NCI-H526 (cell line): ENCODE measurements at places on chromosomes 1 and 21.
A peak's percentile ranks its signal among the peaks of the same experiment; 100 is the strongest.

- DNase-seq: no peak
These were observed 143.5 kb upstream of the GORAB start for GRCh38 chr1:170388489-170388888.

- DNase-seq: no peak
These were observed 53.1 kb downstream of the S100B start for GRCh38 chr21:46551636-46552241.

- no peak for DNase-seq
These were observed 14.2 kb upstream of the SRSF4 start for GRCh38 chr1:29195881-29196291.

DNA sequence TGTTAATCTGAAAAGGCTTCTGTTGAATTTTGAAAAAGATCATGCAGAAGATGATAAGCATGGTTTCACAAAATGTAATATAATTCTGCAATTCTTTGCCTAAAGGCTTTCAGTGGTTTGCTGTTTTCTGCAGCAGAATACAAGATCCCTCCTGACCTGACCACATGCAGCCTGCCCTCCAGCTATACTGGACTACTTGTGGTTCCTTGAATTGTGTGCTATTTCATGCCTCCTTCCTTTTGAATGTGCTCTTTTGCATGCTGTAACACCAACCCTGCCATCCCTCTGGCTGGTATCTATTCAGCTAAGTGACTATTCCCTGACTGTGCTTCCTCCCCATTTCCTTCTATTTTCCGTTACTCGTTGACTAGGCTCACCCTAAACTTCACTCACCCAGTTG lies 55.5 kb downstream of the CACNA1E start:
- DNase-seq: no peak

DNA sequence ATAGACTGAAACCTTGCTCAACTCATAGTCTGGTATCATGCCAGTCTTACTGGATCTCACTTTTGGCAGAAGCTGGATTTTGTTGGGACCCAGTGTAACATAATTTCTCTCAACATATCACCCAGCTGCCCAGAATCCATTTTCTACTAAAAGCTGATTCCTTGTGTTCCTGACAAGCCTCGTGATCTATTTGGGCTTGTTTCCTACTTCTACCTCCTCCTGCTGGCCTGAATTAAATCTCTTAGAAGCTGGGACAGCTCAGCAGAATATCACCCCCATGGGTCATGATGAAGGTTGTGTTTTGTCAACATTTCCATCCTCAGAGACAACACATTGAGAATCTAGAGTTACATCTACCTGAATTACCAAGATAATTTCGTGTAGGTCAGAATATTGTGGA lies 7.7 kb downstream of the GOLT1A start:
- no peak for DNase-seq

DNA sequence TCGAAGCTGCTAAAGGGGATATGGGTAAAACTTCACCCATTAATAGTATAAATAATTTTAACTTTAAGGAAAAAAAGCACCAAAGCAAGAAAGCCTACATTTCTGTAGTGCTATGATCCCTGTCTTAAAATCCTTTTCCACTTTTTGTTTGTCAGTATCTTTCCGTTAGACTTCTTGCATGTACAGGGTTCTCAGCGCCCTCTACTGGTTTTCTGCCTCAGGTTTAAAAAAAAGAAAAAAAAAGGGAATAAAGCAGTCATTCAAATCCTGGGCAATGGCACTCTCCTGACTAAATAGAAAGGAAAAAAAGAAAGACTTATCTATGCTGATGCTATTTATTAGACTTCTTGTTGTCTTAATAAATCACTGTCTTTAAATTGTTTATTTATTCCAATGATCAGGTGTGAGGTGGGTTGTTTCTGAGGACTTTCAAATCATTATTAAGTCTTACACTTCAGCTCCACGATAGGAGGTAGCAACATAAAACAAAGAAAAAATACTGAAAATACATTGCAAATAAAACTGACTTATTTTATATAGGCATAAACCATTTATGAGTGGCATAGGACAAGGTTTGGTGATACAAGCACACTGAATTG lies 475.4 kb upstream of the NR5A2 start:
- peak; percentile 36 for DNase-seq

GRCh38 chr1:223244366-223245103 lies 101.5 kb upstream of the TLR5 start:
- DNase-seq: no peak

- no peak for DNase-seq
These were observed 84.2 kb downstream of the OBSCN start for GRCh38 chr1:228291906-228292608.

DNA sequence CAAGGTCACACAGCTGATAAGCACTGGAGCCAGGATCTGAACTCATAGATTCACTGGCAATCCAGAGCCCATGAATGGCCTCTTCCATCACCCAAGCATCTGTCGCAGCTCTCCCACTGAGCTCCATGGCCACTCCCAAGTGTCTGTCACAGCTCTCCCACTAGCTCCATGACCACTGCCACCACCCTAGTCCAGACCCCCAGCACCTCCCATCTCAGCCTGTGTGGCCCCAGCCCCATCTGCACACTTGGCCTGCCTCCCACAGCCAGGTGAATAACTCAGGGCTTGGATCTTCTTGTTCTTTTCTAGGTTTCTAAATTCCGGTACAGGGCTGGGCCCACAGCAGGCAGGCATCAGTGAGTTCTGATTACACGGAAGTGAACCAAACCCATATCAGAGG lies 76.0 kb downstream of the GLIS1 start:
- DNase-seq: no peak

- DNase-seq: no peak
These were observed 29.4 kb upstream of the PRRC2C start for GRCh38 chr1:171455967-171456366.

DNA sequence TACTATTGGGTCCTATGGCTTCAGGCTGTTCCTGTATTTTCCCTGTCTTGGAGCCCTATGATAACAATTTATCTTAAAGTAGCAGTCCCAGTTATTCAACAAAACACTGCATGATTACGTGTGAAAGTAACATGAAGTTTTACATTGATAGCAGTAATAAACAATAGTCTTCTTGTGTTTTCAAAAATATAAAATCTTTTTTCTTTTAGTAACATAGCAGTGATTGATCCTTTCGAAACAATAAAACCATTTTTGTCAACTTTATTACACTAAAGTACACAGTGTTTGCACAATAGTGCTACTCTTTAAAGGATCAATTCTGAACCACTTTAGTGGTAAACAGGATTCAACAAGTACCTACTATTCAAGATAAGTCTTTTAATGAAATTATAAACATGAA lies 90.6 kb downstream of the GPATCH2 start:
- no peak for DNase-seq
